LHCN-M2 (cell line): ENCODE measurements at places on chromosomes 1 and 21. TPM values are rescaled to one million over a fixed set of nuclear protein-coding genes. Genes with fewer than 3 reads are reported as not detected.

SH2D1B gene
- 0.11 and 0.13 TPM in 2 replicates for total RNA-seq

DNA sequence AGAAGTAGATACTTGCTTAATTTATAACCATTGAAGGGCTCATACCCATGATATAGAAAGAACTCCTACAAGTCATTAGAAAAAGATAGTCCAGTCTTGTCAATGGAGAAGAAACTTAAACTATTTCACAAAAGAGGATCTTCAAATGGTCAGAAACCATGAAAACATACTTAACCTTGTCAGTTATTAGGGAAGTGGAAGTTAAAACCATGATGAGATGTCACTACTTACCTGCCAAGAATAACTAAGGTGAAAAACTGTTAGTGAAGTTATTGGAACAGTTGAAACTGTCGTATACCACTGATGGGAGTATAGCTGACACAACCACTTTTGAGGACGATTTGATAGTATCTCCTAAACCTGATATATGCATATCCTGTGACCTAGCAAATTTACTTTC is 46.8 kb downstream of the OSBPL9 start:
- no peak for DNase-seq

DNA sequence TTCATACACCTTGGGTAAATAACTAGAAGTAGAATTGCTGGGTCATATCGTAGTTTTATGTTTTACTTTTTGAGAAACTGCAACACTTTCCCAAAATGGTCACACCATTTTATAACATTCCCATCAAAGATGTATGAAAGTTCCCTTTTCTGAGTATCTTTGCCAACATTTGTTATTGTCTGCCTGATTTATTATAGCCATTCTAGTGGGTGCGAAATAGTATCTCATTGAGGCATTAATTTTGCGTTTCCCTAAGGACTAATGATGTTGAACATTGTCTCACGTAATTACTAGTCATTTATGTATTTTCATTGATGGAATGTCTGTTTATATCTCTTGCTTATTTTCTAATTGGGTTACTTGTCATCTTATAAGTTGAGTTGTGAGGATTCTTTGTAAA is 3.4 kb downstream of the PRKAA2 start:
- DNase-seq, result no peak

OXCT2 gene
- 0.58 and 0.69 TPM in 2 replicates for total RNA-seq

FAM72C gene
- total RNA-seq, result 0.13 and 1.8 TPM in 2 replicates

- no peak for DNase-seq
Measured at GRCh38 chr1:239536165-239536849, 149.9 kb downstream of the CHRM3 start.

DNA sequence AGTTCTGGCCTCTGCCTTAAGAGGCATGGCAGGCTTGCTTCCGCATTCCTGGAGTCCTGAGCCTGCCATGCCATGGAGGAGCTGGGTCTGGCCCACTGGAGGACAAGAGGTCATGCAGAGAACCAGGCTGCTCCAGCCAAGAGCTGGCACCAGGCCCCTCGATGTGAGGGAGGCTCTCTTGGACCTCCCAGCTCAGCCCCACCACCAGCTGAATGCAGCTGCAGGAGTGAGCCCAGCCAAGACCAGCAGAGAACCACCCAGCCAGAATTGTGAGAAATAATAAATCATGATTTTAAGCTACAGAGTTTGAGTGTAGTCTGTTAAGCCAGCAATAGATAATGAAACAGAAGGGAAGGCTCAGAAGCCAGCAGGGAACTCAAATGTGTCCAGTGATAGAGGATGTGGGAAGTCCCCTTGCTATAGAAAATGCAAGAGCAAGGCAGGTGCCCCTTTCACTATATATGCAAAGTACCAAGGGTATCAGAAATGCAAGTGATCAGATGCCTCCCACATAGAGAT is 118.4 kb downstream of the HIVEP3 start:
- DNase-seq, result no peak

DNA sequence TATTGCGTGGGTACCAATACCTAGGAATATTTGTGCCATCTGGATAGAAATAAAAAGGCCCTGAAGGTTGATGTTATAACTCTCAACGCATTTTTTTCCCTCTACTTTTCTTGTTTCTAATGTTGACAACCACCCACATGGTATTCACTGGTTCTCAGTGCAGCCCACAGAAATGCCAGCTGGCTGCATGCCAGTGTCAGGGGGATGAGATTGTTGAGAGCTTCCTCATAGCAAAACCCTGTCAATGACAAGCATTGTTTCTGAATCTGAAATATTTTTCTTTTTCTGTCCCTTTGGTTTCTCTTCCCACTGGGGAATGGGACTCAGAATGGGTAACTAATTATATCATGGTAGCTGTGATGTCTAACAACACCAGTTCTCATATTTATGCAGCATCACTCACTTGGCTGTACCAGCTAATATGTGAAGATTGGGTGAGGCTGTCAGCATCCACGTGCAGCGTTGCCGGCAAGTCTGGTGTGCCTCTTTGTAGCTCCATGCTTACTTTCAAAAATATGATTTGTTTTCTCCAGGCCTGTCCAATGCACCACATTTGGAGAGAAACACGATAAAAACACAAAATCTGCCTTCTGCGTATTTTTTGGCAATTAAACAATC is 284.6 kb downstream of the PTBP2 start:
- DNase-seq, result peak; percentile 82

GNAT2 gene
- total RNA-seq, result not detected in 2 replicates

DNA sequence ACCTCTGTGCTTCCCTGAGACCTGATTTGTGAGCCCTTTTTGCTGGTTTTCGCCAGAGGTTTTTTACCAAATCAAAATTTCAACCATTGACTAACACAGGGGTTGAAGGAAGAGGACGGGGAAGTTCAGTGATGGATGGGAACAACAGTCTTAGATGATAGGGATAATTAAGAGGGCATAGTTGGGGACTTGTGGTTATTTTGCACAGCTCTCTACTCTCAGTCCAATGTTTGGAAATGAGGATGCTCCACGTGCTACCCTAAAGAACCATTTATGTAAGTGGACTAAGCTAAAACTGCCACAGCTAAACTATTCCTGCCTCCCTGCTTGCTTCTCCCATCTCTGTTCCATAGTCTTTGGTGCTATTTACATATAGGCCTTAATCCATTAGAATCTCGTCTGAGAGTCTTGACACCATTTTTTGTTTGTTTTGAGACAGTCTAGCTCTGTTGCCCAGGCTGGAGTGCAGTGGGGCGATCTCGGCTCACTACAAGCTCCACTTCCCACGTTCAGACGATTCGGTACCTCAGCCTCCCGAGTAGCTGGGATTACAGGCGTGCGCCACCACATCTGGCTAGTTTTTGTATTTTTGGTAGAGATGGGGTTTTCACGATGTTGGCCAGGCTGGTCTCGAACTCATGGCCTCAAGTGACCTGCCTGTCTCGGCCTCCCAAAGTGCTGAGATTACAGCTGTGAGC is 684 bp upstream of the MCL1 start:
- DNase-seq, result no peak

ZNF648 gene
- not detected in 2 replicates for total RNA-seq

DNA sequence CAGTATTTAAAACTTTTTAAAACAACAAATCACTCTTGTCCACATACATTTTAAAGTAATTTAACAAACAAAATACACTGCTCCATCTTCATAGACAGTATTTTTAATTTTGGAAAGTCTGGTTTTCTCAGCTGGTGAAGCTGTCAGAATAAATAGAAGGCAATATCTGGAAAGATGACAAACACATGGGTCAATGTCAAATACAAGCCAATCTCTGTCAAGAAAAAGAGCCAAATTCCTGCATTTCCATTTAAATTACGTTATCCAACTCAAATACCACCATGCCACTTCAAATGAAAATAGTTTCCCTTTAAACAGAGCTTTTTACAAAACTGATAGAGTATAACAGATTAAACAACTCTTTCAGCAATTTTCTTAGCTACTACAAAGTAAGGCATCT is 176.5 kb downstream of the RERE start:
- no peak for DNase-seq

TMEM269 gene
- total RNA-seq, result 0.06 TPM in 1 of 2 replicates, not detected in the other

RPS27 gene
- total RNA-seq, result 1,078 and 1,241 TPM in 2 replicates

PIP5K1A gene
- 48.9 and 49.7 TPM in 2 replicates for total RNA-seq

MEGF6 gene
- total RNA-seq, result 0.11 and 0.26 TPM in 2 replicates

DNA sequence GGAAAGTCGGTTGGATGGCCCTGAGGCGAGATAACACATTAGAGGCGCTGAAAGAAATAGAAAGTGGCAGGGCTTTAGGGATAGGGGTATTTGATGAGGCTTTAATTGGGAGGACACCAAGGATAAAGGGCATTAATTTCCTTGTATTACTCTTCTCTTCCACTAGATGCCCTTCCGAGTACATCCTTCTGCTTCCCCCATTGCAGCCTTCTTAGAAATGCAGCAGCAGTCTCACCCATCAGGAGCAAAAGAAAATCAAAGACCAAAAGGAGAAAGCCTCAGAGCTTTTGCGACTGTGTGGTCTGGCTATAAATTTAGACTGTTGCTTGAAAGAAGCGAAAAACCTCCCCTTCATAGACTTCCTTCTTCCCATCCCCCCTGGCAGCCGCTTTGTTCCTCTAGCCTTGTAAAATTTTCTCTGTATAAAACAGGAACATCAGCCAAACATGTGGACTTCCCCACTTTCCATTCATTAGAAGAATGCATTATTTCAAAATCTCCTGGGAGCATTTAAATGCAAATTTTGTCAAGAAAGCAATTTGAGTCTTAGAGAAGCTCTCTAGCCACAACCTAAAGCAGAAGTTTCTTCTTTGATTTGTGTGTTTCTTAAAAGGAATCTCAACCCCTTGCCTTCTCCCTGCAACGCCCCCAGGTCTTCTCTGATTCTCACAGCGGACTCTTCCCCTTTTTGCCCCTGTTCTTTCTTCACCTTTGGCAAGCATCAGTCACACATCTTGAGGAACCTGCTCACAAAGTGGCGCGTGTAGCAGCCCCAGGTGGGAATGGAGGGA is 76.6 kb downstream of the NDUFS5 start:
- peak; percentile 85 for DNase-seq

DNA sequence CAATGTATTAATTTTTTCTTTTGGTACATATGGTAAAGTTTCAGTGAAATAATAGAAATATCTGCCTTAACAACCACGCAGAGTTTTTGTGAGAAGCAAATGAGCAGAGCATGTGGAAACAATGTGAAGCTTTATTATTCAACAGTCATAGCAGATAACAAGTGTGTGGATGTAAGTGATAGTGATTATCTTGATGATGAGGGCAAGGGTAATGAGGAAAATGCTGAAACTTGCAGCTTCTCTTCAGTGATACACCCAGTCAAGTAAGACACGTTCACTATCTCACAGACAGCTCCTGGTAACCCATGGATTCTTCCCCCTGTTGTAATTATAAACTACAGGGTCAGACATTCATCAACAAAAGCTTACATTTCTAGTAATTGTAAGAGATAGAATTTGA is 14.6 kb upstream of the OR2L5 start:
- DNase-seq, result no peak

GRCh38 chr1:5189384-5189783 is 535.0 kb downstream of the AJAP1 start:
- DNase-seq, result no peak

DNA sequence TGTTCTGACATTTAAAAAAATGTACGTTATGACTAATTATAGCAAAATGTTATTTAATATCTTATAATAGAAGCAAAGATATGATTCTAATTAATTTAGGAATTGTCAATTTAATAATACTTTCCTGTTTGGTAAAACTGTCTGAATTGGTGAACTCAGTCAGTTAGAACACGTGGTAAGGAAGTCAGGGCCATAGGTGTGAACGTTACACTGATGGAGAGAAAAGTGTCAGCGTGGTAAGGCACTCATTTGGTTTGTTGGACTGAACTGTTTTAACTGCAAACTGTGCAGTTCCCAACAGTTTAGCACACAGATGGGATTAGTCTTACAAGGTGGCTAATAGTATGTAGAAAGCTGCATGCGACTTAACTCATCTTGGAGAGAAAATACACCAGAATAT is 102.9 kb downstream of the EPB41 start:
- no peak for DNase-seq

CRP gene
- not detected in 2 replicates for total RNA-seq

DNA sequence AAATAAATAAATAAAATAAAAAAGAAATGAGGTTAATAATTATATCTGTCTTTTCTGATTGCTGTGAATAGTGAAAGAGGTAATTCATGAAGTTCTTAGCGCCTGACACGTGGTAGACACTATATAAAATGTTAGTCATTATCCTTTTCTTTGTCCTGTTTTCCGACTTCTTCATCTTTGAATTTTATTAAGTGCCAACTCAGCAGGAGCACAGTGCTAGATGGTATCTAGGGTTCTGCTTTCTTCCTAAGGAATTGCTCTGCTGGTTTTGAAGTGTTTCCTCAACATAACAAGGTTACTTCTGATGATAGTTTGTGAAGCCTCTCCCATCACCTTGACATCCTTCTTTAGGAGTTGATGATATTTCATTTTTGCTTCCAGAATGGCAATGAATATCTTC is 227.0 kb downstream of the DNM3 start:
- DNase-seq, result no peak

DNA sequence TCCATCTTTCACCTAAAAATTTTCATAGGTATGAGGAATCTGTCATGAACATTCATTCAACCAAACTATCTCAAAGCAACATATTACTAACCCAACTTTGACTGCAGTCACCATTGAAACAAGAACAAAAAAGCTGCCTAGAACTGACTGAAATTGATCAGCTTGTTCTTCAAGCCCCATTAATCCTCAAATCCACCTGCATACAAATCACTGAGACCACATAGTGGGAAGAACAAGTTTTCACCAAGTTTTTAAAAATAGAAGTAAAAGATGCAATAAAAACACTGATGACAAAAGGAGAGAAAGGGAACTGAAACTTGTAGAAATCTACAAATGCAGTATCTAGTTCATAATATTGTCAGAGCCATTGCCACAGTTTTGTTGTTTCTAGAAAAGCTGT is 6.1 kb downstream of the SORT1 start:
- no peak for DNase-seq

GRCh38 chr21:15363921-15364320 is 299.1 kb upstream of the NRIP1 start:
- peak; percentile 41 for DNase-seq
